ENCODE measurements at places on chromosomes 6 and 20. TPM values are rescaled to one million over a fixed set of nuclear protein-coding genes. Genes with fewer than 3 reads are reported as not detected.

GRCh38 chr6:166591961-166592520 lies 5.6 kb upstream of the RAMACL start:
- no peak for DNase-seq

DNA sequence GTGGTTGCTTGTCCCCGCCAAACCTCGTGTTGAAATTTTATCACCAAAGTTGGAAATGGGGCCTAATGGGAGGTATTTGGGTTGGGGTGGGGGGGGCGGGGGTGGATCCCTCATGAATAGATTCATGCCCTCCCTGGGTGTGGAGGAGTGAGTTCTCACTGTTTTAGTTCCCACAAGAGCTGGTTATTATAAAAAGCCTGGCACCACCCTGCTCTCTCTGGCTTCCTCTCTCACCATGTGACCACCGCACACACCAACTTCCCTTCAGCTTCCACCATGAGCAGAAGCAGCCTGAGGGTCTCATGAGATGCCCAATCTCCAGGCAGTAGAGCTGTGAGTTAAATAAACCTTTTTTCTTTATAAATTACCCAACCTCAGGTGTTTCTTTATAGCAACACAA lies 111.3 kb downstream of the PRDM1 start:
- no peak for DNase-seq

DNA sequence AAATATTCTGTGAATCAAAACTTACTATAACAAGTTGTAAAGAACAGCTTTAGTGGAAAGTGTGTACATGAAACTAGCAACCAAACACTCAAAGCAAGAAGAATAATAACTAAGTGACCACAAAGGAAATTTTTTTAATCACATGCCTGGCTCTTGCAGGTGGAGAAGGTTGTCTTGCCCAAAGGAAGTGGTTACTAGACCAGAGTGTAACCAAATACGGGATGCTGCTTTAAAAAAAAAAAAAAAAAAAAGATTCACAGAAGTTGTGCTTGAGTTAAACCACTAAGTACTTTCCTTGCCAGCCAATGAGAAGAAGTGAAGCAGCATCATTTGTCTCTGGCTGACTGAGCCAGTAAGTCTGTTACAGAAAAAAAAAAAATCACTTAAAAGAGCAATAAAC lies 19.1 kb upstream of the HLA-DQB1 start:
- peak; percentile 4 for DNase-seq

GRCh38 chr20:63438121-63438520 lies 34.3 kb downstream of the KCNQ2 start:
- no peak for DNase-seq

DNA sequence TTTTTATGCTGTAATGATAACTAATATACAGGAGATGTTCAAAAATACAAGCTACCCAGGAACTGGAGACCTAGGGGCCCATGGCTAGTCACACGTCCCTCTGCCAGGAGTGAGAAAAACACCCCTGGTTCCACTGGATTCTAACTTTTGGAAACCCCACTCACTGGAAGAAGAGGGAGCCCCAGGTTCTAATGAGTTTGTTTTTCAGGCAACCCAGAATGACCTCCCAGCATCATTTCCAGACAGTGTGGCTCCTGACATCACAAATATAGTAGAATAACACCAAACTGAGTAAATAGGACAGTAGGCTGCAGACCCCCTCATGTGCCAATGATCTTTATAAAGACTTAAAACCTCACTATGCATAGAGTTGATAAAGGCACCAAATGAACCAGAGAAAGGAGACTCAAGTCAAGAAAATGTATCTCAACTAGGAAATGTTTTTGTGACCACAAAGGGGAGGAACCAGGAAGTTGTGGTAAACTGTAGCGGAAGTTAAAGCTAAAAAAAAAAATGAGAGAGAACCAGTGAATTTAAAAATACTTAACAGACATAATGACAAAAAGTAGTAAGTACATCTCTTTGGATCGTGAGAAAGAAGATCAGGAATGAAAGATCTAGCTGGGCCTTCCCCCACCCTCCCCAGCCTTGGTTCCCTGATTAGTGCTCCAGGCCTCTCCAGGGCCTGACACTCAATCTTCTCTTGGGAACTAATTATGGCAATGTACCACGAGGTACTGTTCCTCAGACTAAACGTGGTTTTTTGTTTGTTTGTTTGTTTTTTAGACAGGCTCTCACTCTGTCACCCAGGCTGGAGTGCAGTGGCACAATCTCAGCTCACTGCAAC lies 19.8 kb downstream of the HLA-E start:
- no peak for DNase-seq

DNA sequence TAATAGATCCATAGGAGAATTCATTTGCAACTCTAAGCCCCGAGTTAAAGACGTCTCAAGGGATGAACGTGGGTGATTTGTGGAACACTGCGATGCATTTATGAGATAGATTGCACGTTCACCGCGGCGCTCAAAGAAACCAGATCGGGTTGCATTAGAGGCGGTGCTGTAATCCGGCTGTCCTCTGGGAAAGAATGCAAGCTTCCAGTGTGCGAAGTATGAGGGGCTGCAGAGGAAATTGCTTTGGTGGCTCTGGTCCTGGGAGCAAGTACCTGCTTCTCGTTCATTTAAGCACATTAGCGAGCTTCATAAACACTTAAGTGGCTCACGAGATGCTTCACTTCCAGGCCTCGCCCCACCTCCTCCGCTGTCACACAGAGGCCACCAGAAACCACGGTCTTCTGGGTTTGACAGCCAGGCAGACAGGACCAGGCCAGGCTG lies 182.3 kb downstream of the CDH4 start:
- peak; percentile 2 for DNase-seq

Gene CRISP3
- total RNA-seq: not detected

Gene RCAN2
- 1.9 TPM for total RNA-seq

Gene SLC35D3
- total RNA-seq: not detected

Gene SENP6
- 93.1 TPM for total RNA-seq
